ENCODE measurements at places on chromosomes 13 and 19.

DNA sequence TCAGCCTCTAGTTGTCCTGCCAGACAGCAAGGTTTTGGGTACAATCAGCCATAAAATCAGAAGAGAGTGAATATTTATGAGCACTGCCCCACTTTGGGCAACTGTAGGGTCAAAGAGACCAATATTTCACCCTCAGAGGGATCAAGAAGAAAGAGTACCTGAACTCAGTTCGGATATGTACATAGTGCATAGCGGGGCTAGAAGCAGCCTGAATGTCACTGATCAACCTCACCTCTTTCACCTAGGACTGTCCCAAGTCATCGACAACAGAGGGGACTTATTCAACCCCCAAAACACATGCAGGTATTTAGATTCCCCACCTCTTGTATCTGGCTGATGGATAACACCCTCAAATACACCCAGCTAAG lies 446.9 kb downstream of the COG6 start:
- no peak for DNase-seq

DNA sequence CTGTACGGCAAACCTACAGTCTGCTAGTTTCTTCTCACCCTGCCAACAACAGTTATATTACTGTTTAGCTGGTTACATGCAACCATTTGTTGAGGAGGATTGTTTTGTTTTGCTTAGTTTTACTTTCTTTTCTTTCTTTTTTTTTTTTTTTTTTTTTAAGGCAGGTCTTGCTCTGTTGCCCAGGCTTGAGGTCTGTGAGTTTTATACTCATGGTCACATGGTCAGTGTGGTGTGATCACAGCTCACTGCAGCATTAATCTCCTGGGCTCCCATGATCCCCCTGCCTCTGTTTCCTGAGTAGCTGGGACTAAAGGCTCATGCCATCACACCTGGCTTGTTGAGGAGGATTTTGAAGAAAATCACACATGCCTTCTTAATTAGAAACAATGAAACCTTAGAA lies 505.6 kb downstream of the GPC5 start:
- no peak for DNase-seq

DNA sequence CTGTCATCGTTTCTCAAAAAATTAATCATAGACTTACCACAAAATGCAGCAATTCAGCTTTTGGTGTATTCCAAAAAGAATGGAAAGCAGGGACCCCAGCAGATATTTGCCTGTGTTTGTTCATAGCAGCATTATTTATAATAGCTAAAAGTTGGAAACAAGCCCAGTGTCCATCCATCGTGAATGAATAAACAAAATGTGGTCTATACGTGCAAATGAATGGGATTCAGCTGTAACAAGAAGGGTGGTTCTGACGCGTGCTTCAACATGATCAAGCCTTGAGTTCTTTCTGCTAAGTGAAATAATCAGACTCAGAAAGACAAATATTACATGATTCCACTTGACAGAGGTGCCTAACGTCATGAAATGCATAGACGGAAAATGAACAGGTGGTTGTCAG lies 36.4 kb downstream of the PSG11 start:
- no peak for DNase-seq

DNA sequence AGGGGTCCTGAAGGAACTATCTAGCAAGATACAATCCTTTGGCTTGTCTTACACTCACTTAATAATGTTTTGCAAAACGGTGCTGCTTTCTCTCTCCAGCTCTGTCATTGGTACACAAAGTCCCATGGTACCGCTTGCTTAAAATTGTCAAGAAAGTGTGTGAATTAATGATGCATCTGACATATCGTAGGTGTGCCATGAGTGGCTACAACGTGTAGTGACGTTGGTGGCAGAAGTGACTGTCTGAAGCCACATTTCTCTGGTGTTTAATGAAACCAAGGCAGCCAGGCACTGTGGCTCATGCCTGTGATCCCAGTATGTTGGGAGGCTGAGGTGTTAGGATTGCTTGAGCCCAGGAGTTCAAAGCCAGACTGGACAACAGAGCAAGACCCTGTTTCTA lies 2.6 kb downstream of the HSH2D start:
- DNase-seq, result no peak

DNA sequence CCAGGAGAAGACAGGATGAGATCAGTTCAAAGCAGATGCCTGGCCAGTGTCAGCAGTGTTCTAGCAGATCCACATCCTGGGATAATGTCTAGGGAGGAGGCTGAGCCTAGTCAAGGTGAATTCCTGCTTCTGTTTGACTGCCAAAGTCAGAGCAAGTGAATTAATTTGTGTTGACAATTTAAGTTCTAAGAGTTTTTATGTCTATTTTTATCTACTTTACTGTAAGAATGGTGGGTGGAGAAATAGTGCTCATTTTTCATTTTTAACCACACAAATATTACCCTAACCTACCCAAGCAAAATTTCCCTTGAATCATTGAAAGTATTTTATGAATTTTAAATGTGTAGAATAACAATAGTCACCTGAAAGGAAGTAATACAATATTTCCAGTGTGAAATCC lies 207.6 kb upstream of the SLC10A2 start:
- DNase-seq, result no peak

DNA sequence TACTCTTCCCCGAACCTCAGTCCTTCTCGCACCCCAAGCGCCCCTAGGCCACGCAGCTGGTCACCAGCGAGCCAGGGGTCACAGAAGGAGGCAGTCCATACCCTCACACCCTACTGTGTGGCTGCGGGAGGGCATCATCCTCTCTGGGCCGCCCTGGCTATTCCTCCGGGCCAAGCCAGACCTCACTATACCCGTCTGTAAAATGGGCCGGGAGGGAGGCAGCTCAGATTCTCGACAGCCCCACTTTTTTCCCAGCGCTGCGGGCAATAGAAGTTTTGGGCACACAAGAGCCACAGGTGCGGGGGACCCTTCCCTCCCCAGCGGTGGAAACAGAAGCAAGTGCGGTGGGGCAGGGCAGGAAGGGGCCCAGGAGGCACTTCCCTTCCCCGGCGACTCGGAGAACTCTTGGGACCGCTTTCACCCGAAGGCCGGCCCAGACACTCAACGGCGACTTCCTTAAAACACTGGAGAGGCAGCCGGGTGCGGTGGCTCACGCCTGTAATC lies 5.6 kb upstream of the ARRDC2 start:
- no peak for DNase-seq

DNA sequence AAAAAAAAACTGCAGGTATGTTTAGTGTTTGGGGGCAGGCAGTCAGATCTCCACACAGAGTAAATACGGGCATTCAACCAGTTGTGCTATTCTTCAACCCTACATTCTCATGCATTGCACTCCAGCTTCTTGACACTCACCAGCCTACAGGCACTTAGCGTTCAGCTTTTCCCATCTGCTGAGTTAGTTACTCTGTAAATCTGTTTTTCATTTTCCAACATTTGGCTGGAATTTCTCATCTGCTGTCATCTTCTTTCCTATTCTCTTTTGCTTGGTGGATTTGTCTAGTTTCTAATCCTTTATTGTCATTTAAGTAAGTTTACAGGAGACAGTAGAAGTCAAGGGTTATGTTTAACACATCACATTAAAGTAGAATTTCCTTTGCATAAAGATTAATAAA lies 1318.9 kb downstream of the OLFM4 start:
- no peak for DNase-seq

- DNase-seq, result no peak
Measured at GRCh38 chr19:6069268-6069791, 41.0 kb downstream of the RFX2 start.

DNA sequence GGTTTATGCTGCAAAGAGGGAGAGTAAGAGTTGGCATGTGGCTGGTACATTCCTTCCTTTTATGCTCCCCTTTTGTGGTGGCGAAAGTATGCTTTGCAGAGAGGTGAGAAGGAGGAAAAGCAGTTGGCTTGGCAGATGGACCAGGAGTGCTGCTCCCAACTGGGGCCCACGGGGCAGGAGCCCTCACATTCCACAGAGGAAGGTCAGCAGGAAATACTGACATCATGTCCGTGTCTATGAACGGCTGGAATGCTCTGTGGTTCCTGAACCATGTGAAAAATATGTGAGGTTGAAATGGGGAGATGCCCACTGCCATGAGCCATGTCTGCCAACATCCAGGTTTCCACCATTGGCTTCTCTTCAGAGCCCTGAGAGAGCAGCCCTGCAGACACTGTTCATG lies 33.3 kb upstream of the GAS6 start:
- no peak for DNase-seq

- DNase-seq, result no peak
Measured at GRCh38 chr13:60435762-60436374, 38.8 kb downstream of the TDRD3 start.

- DNase-seq, result no peak
Measured at GRCh38 chr13:34719060-34719875, 222.8 kb upstream of the NBEA start.

DNA sequence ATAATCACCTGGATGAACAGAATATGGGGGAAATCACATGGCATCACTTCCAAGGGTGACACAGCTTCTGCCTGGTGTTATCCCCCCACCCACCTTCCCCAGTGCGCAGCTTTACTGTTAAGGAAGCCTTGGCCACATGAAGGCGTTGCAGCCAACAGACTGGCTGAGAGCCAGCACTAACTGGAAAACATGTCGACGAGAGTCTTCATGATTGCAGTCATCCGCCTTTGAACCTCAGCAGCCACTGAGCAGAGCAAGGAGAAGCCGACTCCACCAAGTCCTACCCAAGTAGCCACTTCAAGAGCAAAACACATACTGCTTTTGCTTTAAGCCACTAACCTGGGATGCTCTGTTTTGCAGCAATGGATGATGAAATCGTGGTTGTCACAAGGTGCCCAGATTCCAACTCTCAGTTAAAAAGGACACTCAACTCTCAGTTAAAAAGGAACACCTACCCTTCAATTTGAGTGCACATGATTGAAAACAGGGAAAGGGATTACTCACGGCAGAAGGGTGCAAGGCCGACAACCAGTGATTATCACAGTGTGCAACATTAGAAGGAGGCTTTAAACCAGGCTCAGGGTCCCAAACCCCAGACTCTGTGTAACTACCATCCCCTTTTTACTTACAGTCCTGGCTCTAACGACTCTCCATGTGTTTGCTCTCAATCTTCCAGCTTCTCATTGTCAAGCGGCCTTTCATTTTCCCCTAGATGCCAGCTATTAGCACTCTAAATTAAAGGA lies 149.1 kb downstream of the KLF12 start:
- DNase-seq, result peak; percentile 79

GRCh38 chr19:34265221-34265650 lies 10.9 kb downstream of the GARRE1 start:
- DNase-seq, result no peak

GRCh38 chr13:41013835-41014234 lies 5.3 kb downstream of the ELF1 start:
- DNase-seq, result no peak

GRCh38 chr13:42011601-42012350 lies 36.7 kb upstream of the DGKH start:
- DNase-seq, result no peak

- DNase-seq, result peak; percentile 36
Measured at GRCh38 chr13:94419304-94419924, 60.1 kb downstream of the DCT start.

DNA sequence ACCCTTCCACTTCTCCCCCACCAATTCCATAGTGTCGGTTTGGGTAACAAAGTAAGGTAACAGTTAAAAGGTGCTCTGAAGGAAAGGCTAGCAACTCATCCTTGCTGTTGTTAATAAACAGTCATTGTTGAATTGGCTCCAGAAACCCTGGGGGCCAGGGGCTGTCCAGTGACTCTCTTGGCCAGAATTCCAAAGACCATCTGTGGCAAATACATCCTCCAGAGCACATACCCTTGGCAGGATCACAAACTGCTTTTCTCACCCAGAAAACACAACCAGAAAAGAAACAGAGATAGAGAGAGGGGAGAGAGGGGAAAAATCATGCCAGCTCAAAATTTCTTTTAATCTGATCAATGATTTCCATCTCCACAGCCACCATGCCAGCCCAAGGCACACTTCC lies 22.1 kb downstream of the CACNA1A start:
- DNase-seq, result no peak

GRCh38 chr19:1061987-1062386 lies 5.0 kb upstream of the ARHGAP45 start:
- DNase-seq, result no peak

GRCh38 chr19:6358003-6358402 lies 3.3 kb upstream of the CLPP start:
- DNase-seq, result no peak

- no peak for DNase-seq
Measured at GRCh38 chr19:56114051-56114777, 6.9 kb downstream of the ZNF787 start.

GRCh38 chr19:10079031-10079453 lies 7.1 kb upstream of the SHFL start:
- DNase-seq, result no peak

DNA sequence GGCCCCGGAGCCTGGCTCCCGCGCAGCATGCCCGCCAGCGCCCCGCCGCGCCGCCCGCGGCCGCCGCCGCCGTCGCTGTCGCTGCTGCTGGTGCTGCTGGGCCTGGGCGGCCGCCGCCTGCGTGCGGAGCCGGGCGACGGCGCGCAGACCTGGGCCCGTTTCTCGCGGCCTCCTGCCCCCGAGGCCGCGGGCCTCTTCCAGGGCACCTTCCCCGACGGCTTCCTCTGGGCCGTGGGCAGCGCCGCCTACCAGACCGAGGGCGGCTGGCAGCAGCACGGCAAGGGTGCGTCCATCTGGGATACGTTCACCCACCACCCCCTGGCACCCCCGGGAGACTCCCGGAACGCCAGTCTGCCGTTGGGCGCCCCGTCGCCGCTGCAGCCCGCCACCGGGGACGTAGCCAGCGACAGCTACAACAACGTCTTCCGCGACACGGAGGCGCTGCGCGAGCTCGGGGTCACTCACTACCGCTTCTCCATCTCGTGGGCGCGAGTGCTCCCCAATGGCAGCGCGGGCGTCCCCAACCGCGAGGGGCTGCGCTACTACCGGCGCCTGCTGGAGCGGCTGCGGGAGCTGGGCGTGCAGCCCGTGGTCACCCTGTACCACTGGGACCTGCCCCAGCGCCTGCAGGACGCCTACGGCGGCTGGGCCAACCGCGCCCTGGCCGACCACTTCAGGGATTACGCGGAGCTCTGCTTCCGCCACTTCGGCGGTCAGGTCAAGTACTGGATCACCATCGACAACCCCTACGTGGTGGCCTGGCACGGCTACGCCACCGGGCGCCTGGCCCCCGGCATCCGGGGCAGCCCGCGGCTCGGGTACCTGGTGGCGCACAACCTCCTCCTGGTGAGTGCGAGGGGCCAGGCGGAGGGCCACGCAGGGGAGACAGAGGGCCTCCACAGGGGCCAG lies at the start of gene KL:
Gene KL, plus strand, starts transcription at position 10 of the 909 bp plus-strand sequence. Its CDS starts 18 bp downstream, at position 28.
- DNase-seq, result no peak

DNA sequence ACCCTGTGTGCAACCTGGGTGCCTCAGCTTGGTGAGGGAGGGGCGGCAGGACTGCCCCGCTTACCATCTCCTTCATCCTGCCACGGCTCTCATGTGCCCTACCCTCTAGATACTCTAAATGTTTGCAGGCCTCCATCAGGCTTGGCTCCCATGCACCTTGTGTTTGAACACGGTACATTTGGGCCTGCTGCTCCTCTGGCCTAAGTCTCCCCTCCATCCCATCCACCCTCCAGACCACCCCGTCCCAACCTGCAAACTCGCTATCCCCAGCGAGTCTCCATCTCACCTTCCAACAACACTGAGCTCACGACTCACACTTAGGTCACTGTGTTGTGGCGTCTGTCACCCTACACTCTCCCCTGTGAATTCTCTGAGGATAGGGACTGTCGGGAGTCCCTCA lies 274.2 kb downstream of the TEX29 start:
- DNase-seq, result no peak

GRCh38 chr13:39957868-39958677 lies 302.6 kb downstream of the COG6 start:
- DNase-seq, result no peak

- DNase-seq, result no peak
Measured at GRCh38 chr19:5345895-5346386, 5.3 kb upstream of the PTPRS start.
